ENCODE measurements at places on chromosomes 5 and 9.
A peak's percentile ranks its signal among the peaks of the same experiment; 100 is the strongest.

- no peak for DNase-seq
Observed at GRCh38 chr5:116880150-116880549, 305.5 kb upstream of the SEMA6A start.

GRCh38 chr5:154372661-154373060, 73.1 kb upstream of the SAP30L start:
- no peak for DNase-seq

- no peak for DNase-seq
Observed at GRCh38 chr9:105357937-105358336, 89.9 kb upstream of the FSD1L start.

- peak; percentile 93 for DNase-seq
Observed at GRCh38 chr5:37838152-37838932, 1.5 kb downstream of the GDNF start.

DNA sequence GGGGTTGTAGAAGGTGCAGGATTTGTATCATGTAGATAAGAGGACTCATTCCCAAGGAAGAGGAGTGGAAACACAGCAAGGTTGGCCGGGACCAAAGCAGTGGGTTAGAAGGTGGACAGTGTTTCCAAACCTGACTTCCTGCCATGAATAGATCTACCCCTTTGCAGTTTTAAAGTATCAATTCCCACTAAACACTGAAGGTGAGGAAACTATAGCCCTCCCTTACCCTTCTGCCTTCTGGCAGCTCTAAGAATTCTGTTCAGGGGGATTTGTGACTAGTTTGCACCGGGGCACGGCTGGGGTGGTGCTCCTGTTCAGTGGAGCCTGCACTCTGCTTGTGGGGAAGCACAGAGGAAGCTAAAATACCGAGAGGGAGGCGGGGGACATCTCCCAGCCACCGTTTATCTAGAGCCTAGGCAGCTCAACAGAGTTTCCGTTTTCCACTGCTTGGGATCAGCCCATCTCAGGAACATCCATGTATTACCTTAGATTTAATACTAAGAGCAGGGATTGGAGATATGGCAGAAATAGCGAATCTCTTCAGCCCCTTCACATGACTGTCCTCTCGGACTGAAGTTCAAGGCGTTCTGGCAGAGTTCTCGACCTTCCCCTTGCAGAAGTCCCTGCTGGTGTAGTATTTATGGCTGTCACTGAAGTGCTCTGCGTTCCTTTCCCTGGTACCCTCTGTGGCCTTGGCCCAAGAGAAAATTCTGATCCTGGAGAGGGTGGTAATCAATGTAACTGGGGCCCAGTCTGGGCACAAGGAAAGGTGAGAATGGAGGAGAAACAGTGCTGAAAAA, 5.4 kb downstream of the ISL1 start:
- peak; percentile 64 for DNase-seq

DNA sequence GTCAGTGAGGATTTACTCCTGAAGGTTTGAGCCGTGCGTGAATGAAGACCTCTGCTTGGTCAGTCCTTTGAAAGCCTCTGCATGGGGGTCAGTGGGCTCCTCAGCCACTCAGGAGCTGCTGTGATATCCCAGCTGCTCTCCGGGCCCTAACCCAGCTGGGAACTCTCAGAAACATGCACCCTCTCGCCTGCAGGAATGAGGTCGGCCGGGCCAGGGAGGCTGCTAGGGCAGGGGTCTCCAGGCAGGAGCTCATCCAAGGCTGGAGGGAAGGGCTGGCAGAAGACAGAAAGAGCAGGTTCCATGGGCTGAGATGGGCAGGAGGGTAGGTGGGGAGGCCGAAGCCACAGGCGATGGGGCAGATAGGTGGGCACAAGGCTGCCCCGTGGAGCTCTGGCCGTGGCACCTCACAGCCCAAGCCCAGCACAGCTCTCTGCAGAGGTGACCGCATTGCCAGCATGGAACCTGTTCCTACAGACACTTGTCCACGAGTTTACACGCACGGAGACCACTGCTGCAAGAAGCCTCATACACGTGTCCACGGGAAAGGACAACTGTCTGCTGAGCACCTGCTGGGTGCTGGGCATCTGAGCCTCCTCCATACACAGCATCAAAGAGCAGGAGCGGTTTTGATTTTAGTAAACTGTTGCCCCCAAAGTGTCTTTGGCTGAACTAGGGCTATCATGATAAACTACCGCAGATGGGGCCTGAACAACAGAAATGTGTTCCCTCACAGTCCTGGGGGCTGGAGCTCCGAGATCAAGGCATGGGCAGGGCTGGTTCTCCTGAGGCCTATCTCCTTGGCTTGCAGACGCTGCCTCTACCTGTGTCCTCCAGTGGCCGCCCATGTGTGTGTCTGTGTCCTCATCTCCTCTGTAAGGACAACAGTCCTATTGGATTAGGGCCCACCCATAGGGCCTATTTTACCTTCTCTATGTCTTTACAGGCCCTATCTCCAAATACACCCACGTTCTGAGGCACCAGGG, 85.2 kb upstream of the ADAMTS2 start:
- peak; percentile 54 for DNase-seq

DNA sequence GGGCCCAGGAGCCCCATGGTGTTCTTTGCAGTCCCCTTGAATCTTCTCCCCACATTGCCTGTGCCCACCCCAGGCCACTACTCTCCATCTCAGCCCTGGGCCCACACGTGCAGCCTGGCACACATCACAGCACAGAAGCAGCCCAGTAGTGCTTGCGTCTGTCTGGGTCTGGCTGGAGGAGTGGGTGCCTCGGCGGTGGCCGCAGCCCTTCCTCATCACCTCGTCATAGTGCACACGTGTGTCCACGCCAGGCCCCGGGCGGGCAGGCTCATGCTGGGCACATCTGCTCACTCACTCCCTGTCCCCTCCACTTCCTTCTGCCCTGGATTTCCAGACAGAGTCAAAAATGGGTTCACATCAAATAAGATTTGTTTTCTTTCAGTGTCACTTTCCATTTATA, 33.3 kb downstream of the FGF1 start:
- no peak for DNase-seq

GRCh38 chr5:54905942-54906537, 79.4 kb downstream of the ESM1 start:
- DNase-seq, result no peak

GRCh38 chr5:105639511-105639910, 2031.2 kb downstream of the EFNA5 start:
- DNase-seq, result no peak

DNA sequence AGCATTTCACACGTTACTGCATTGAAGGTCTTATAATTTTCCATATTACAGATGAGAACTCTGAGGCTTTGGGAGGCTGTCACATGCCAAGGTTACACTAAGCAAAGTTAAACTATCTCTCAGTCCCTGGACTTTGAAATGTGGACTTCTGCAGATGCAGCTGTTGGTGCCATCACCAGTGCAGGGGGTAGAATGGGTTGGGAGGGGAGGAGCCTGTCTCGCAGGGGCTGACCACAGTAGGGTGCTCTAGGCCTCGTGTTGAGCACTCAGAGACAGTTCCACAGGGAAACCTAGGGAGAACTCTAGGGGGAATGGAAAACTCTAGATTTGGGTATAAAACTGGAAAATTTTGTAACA, 220.9 kb downstream of the MAPKAP1 start:
- DNase-seq, result no peak

DNA sequence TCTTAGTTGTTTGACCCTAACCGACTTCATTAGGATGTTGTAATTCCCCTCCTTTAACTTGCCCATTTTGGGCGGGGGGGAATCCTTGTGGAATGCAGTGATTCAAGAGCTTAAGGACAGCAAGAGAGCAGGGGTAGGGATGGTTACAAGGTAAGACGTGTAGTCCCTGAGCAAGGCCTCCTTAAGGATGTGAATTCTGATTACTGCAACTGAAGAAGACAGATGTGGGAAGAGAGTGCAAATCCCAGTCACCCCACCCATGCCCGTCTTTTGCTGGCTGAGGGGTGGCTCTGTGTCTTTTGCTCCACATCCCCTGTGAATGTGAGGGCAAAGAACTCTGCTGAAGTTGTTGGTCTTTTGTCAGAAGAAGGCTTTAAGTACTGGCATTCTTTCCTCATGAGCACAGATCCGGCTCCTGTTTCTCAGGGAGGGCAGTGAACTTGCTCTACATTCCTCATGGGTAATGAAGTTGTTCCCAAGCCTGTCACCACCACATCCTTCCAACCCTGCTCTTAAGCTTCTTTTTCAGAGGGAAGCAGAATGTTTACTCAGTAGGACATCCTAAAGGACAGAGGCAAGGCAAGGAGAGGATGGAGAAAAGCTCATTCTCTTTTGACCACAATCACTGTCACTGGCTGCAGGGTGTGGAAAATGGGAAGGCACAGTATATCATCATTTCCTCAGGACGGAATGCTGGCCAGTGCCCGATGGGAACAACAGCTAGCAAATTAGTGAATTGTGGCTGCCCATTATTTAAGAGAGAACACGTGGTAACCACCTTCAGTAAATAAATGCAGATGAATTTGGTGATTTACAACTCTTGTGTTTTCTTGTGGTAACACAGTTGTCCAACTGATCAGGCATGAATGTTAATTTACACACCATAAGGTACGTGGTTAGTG, 61.5 kb downstream of the RAI14 start:
- peak; percentile 88 for DNase-seq

- no peak for DNase-seq
Observed at GRCh38 chr9:88799541-88800328, 191.5 kb upstream of the S1PR3 start.

DNA sequence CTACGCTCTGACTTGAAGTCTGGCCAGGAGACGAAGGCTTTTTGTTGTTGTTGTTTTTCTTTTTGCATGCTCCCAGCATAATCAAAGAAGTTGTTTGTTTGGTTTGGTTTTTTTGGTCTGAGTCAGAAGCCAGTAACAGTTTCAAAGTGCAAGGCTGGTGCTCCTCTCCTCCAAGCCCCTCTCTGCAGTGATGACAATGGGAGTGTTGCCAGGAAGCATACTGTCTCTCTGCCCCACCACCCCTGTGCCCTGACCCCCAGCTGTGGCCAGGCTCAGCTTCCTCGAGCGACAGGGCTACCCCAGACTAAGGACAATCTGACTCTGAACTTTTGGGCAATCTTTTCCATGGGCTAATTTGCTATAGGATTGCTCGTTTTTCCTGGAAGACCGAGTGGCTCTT, 173.8 kb upstream of the PITX1 start:
- no peak for DNase-seq

GRCh38 chr9:110650991-110651411, 17.6 kb upstream of the MUSK start:
- no peak for DNase-seq
